NCI-H460 (cell line): ENCODE measurements at places on chromosomes 5 and 9. TPM values are rescaled to one million over a fixed set of nuclear protein-coding genes. Genes with fewer than 3 reads are reported as not detected.

PCDHGB4 gene
- 5.5 and 5.6 TPM in 2 replicates for total RNA-seq

HRCT1 gene
- total RNA-seq = 1.4 and 3.2 TPM in 2 replicates

RXRA gene
- 29.3 and 30.5 TPM in 2 replicates for total RNA-seq

FGD3 gene
- 0.87 and 1.1 TPM in 2 replicates for total RNA-seq

TMEM171 gene
- 0.64 TPM in 1 of 2 replicates, not detected in the other for total RNA-seq

DAB2IP gene
- 3.8 and 3.9 TPM in 2 replicates for total RNA-seq

CYSRT1 gene
- 0.59 and 1.4 TPM in 2 replicates for total RNA-seq

SPATA9 gene
- total RNA-seq = 0.42 and 0.49 TPM in 2 replicates

CCNO gene
- 8.0 and 8.5 TPM in 2 replicates for total RNA-seq

WHRN gene
- total RNA-seq = 7.2 and 8.1 TPM in 2 replicates

DNA sequence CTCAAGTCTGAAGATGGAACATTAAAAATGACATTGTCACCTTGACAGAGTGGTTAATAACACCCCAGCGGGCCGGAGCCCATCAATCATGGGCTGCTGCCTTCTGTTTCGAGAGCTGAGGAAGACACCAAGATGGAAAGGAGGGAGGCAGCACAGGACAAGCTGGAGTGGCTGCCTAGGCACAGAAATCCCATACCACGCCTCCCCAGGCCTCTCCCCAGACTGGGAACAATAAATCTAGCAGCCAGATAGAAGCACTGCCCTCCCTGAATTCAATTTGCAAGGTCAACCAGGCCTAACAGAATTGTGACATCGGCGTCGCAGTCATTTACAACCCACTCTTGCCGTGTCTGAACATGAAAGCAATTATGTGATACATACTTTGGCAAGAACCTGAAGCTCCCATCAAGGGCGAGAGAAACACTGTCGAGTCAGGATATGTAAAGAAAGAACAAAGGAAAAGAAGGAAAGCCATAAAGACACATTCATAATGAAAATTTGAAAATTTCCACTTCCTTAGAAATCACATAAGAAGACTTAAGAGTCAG, 35.4 kb upstream of the ZNF354A start:
- DNase-seq = no peak

DNA sequence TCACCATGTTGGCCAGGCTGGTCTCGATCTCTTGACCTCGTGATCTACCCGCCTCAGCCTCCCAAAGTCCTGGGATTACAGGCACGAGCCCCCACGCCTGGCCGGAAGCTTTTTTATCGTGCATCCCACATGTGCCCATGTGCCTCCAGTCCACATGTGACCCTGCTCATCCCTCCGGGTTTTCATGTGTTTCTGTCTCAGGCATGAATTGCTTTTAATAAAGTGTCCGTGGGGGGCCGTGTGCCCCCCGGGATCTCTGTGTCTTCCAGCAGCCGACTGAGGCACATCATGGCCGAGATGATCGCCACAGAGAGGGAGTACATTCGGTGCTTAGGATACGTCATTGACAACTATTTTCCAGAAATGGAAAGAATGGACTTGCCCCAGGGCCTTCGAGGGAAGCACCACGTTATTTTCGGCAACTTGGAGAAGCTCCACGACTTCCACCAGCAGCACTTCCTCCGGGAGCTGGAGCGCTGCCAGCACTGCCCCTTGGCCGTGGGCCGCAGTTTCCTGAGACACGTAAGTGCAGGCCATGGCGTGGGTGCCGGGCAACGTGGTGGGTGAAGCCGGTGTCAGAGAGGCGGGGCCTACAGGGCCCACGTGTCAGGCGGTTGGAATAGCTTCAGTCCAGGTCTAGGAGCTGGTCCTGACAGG, 22.1 kb upstream of the LRRC14B start:
- DNase-seq = no peak

DNA sequence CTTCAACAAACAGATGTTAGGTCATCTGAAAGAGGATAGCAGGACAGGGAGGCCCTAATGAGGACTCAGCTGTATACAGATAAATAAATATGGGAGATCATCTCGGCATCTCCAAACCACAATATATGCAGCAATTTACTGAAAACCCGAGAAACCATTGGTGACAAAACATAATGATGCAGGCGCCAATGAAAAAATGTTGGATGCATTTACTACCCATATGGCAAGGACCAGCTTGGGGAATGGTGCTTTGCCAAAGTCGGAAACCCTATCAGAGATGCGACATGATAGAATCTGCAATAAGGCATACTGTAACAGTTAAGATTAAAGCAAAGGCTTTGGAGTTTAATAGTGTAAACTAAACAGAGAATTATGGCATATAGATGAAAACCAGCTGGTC, 92.0 kb downstream of the SNCAIP start:
- DNase-seq = no peak

GRCh38 chr9:122286764-122287163, 22.1 kb downstream of the MRRF start:
- no peak for DNase-seq

- DNase-seq = no peak
Observed at GRCh38 chr5:154654486-154655371, 100.4 kb upstream of the LARP1 start.

- DNase-seq = no peak
Observed at GRCh38 chr5:82628364-82628910, 350.3 kb upstream of the RPS23 start.

DNA sequence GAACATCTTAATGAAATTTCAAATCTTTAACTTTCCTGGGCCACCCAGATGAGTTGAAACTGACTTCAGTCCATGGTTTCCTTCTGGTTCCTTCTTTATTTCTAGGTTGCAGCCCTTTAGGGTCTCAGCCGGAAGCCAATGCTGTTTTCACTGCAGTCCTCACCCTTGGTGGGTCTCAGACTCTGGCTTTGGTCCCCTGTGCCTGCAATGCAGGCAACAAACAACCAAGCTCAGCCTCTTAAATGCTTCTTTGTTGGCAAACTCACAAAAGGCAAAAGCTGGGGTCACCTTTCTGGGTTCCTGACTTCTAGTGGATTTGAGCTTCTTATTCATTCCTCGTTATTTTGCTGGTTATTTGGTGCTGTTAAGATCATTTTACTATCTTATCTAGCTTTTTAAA, 19.3 kb upstream of the APC start:
- DNase-seq = no peak

- DNase-seq = peak; percentile 31
Observed at GRCh38 chr9:126417043-126417442, 90.4 kb downstream of the MVB12B start.

- no peak for DNase-seq
Observed at GRCh38 chr9:113492343-113493202, 29.0 kb downstream of the RGS3 start.

DNA sequence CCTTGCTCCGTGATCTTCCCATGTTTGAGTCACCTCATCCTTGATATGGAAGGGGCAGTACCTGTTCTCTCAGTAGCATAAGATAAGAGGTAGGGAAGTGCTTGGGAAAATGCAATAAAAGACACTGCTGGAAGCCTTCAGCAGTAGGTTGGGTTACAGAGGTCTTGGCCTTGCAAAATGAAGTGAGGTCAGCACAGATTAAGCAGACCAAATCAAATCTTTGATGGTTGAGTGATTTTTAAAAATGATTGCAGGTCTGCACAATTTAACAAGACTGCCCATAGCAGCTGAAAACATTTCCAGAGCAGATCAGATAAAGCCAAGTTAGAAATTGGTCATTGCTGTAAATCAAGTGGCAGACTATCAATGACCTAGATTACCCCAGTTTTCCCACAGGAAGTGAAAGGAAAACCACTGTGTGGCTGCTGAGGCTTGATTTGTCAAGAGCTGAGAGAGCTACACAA, 32.9 kb downstream of the PALM2AKAP2 start:
- DNase-seq = no peak

- no peak for DNase-seq
Observed at GRCh38 chr9:85702726-85703289, 38.9 kb downstream of the AGTPBP1 start.

- no peak for DNase-seq
Observed at GRCh38 chr9:33311953-33312352, 21.6 kb downstream of the NFX1 start.

- no peak for DNase-seq
Observed at GRCh38 chr5:126680191-126680817, 79.6 kb downstream of the PHAX start.

DNA sequence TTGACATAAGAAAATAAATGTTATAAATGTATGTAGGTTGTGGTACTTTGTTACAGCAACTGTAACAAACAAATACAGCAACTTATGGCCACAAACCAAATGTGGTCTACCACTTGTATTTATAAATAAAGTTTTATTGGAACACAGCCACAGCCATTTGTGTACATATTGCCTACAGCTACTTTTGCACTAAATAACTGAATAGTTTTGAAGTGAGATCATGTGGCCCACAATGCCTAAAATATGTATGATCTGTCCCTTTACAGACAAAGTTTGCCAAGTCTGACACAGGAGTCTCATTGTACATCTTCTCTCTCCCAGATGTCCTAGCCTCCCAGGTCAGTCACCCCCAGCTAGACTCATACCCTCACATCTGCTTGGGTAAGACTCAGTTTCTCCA, 283.6 kb upstream of the PRDM9 start:
- no peak for DNase-seq

GRCh38 chr9:109507421-109507838, 9.3 kb upstream of the PTPN3 start:
- peak; percentile 47 for DNase-seq

DNA sequence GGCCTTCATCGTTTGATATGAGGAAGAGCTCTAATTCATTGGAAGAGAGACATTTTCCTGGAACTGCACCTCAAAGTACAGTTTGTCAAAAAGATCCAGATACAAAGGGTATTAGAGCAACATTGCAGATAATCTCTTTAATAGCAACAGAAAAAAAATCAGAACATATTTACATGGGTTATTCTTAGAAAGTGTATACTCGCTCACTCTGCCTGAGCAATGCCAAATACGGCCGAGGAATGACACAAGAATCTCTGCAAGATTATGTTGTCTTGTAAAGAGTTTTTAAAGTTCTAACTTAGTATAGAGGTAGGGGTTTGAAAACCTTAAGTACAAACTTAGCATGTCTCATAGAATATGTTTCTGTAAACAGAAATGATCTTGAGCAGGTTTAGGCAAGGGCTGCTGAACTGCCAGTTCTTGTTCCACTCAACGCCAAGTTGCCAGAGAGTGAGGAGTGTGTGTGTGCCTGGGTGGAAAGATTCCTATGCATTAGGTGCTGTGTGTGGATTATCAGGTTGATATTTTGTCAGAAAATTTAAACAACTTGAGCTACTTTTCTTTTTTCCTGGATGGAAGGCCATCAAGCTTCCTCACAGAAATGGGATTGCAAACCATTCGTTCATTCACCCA, 41.8 kb upstream of the ERCC6L2 start:
- DNase-seq = no peak

GRCh38 chr5:34547300-34548085, 108.6 kb upstream of the RAI14 start:
- no peak for DNase-seq

GRCh38 chr5:120735076-120735475, 271.0 kb downstream of the PRR16 start:
- no peak for DNase-seq

DNA sequence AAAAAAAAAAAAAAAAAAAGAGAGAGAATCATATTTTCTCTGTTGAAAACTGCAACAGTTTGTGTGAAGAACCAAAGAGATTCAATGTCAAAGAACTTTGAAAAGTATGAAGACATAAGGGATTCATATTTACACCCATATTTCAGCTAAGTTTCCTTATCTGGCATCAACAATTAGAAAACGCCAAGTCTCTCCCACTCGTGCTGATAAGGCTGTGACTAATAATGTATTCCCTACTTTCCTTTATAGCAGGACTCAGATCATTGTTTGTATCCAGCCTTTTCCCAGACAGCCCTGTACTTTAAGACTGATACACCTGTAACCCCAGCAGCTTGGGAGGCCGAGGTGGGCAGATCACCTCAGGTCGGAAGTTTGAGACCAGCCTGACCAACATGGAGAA, 54.1 kb upstream of the STK32A start:
- DNase-seq = no peak

DNA sequence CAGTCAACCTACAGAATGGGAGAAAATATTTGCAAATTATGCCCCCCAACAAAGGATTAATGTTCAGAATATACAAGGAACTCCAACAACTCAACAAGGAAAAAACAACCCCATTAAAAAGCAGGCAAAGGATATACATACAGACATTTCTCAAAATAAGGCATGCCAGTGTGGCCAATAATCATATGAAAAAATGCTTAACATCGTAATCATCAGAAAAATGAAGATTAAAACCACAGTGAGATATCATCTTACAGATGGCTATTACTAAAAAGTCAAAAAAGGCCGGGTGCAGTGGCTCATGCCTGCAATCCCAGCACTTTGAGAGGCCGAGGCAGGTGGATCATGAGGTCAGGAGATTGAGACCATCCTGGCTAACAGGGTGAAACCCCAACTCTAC, 103.2 kb downstream of the KLHL3 start:
- no peak for DNase-seq

GRCh38 chr5:57215629-57216195, 41.9 kb downstream of the GPBP1 start:
- no peak for DNase-seq

- no peak for DNase-seq
Observed at GRCh38 chr5:903756-904096, 11.0 kb downstream of the TRIP13 start.

GRCh38 chr9:121474231-121474947, 25.3 kb downstream of the GGTA1 start:
- DNase-seq = no peak

DNA sequence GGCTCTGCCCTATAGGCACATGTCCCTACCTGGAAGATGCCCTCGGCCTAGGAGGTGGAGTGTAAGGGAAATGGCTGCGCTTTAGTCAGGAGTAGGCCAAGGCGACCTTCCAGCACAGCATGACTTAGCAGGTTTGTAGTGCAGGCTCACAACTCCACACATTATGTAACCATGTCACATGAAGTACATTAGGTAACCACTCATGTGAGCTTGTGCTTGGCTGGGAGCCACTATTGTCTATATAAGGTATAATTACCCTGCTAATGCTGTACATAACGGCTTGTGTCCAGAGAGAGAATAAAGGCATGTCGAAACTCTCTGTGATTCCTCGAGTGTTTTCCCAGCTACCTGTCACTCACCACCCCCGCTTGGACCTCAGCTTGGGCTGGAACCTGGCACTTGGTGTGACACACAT, 74.9 kb downstream of the CAMK4 start:
- DNase-seq = no peak

- DNase-seq = no peak
Observed at GRCh38 chr9:108142504-108143201, 653.1 kb upstream of the KLF4 start.

- DNase-seq = no peak
Observed at GRCh38 chr5:33361781-33362180, 79.0 kb upstream of the TARS1 start.

GRCh38 chr9:130660683-130661450, 3.5 kb upstream of the PRDM12 start:
- DNase-seq = no peak
